ENCODE measurements at places on chromosomes 6 and 20. TPM values are rescaled to one million over a fixed set of nuclear protein-coding genes. Genes with fewer than 3 reads are reported as not detected.
A peak's percentile ranks its signal among the peaks of the same experiment; 100 is the strongest.

DNA sequence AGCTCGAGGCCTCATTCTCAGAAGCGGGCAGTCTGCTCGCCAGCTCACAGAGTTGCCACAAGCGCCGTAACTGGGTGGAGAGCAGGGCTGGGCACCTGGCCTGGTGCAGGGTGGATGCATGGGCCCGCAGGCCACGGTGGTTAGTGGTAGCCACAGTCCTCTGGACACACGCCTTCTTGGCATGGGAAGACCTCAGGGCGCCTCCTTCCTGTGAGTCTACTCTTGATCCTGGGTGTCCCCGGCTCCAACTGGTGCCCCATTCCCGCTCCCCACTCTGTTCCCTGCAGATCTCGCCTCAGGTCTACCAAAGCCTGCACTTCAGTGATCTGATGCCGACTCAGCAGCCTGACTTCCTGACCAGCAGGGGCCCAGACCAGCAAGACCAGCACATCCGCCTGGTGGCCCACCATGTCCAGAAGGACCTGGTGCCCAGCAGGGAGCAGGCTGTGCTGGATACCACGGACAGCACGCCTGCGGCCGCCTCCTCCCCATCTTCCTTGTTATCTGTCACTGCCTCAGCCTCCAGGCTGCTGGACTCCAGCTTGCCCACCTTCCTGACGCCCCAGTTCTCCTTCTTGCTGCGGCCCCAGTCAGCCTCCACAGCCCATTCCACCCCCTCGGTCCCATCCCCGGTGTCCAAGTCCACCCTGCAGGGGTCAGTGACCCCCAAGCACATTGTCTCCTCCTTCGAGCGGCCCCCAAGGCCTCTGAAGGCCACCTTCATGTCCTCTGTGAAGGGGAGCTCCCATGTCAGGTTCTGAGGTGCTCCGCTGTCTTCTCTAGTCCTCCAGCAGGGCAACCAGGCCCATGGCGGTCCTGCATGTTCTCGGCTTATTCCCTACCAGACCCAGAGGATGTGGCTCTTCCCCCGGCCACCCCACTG lies 43.1 kb downstream of the SUN5 start:
- no peak for DNase-seq

DNA sequence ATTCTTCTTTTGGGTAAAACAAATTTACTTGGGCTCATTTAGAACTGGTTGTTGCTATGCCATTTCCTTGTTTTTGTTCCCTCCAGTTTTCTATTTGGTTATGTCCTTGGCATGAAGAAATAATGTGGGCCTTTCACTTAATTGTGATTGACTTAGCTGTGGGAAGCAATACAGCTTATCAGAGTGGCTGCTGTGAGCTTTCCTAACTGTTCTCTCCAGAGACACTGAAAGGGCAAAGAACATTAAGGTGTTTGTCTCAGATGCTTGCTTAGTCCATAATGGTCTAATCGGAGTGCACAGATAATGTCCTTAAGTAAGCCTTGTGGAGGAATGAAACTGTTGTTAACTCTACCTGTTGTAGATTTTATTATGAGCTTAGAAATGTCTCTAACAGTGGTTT lies 56.6 kb downstream of the SH3BGRL2 start:
- DNase-seq, result no peak

DNA sequence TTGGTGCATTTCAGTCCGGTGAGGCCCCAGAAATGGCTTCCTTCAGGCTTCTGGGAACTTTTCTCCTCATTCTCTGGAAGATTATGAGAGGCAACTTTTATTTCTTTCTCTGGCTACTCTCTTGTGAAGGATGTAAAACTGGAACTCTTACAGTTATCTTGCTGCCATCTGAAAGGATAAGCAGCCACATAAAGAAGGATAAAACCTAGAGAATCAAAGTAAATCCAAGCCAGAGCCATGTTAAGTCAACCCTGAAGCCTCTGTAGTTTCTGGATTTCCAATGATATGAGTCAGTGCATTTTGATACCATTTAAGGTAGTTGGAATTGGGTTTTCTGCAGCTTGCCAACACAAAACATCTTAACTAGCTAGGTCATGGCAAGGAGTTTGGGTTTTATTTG lies 123.6 kb downstream of the MEI4 start:
- no peak for DNase-seq

GRCh38 chr6:99434702-99435530 lies 9.8 kb upstream of the PNISR start:
- DNase-seq, result no peak

DNA sequence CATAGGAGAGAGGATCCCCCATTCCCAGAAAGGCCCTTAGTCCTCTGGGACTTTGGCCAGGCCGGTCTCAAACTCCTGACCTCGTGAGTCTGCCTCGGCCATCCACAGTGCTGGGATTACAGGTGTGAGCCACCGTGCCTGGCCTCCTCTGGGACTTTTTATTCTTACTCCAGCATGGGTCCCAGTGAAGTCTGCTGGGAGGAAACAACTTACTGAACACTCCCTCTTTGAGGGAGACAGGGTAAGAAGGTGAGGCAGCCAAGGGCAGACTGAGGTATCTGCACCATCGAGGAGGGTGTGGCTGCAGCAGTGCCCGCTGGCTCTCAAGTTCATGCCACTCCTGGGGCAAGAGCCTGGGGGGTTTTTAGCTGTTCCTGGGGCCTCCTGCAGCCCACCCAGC lies 2.4 kb downstream of the BAK1 start:
- DNase-seq, result no peak

DNA sequence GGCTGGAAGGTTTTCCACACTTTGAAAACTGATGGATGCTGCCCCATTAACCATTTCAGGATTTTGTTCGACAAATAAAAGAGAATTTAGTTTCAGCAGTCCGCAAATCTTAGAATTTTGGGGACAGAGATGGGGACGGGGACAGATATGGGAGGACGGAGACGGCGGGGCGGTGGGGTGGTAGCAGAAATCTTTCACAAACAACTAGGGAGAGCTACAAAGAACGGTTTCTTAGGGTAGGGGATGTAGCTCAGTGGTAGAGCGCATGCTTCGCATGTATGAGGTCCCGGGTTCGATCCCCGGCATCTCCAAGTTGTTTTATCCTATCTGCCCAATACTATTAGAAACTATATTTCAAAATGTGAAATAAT lies 15.1 kb downstream of the HMGN4 start:
- DNase-seq, result peak; percentile 76

GRCh38 chr20:36833275-36834020 lies 42.5 kb upstream of the TLDC2 start:
- peak; percentile 42 for DNase-seq

- no peak for DNase-seq
Observed at GRCh38 chr6:71454056-71454455, 165.4 kb downstream of the OGFRL1 start.

ZBTB46 gene
- 5.6 TPM for polyA plus RNA-seq

SLC22A2 gene
- polyA plus RNA-seq, result not detected

SEMG1 gene
- polyA plus RNA-seq, result not detected

Measured in heart right ventricle (tissue), 16 donors.